ENCODE measurements at places on chromosomes 2 and 18.
A peak's percentile ranks its signal among the peaks of the same experiment; 100 is the strongest.

GRCh38 chr2:133163111-133163510, 405.2 kb downstream of the NCKAP5 start:
- DNase-seq: no peak

DNA sequence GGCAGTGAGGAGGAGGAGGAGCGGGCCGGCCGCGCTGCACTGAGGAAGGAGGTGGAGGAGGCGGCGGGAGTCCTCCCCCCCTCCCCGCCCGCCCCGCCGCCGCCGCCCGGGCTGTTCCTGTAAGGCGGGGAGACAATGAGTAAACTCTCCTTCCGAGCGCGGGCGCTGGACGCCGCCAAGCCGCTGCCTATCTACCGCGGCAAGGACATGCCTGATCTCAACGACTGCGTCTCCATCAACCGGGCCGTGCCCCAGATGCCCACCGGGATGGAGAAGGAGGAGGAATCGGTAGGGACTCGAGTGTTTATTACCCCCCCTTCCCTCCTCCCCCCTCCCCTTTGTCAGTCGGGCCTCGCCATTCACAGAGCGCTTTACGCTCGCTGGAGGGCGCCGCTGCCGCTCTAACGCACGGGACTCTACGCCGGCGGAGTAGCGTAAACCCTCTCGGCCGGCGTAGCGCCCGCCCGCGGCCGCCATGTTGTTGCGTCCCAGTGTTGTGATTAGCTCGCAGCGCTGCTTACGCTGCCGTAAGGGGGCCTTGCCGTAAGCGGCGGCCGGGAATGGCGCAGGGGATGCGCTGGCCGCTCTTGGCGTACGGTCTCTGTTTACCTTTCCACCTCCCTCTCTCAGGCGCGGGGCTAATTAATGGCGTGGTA, 460 bp downstream of the EPC2 start:
- DNase-seq: peak; percentile 94

GRCh38 chr2:236887953-236888793, 197.5 kb upstream of the COPS8 start:
- DNase-seq: no peak

- no peak for DNase-seq
These were observed 421.7 kb downstream of the RNF144A start for GRCh38 chr2:7338961-7339360.

DNA sequence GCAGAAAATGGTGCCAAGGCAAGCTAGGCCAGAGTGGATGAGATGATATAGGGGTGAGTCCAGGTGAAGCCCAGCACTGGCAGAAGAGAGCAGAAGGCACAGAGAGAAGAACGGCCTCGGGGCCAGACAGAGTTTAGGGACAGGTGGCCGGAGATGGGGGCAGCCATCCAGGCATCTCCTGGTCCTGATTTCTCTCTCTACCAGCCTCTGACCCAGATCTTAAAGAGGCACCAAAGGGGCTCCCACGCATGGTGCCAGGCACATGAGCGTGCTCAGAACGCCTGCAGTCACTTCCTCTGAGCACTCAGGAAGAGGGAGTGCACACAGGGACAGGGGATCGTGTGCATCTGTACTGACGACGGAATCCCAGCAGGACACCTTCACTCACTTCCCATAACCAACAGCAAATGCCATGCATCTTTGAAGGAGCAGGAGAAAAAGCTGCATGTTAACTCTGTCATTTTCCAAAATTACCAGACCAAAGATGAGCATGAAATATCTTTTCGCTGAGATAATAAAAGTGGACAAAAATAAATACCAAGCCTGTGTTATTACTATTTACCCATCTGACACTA, 427.8 kb upstream of the MYT1L start:
- no peak for DNase-seq

DNA sequence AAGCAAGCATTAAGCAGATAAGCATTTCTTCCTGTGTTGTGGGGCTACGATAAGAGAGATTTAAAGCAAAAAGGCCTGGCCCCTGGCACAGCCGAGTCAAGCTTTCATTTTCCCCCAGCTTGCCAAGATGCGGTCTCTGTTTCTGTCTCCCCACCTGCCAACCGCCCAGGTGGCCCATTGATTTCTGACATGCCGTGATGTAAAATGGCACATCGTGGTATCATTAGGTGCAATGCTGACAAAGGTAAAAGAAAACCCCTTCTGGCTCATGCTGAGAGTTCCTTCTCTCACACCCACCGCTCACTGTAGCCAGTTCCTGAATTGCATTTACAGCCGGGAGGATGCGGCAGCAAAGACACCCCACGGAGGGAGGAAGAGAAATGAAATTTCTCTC, 62.8 kb downstream of the BOD1L2 start:
- DNase-seq: no peak

- DNase-seq: no peak
These were observed 60.2 kb downstream of the CDCA7 start for GRCh38 chr2:173414823-173415322.

DNA sequence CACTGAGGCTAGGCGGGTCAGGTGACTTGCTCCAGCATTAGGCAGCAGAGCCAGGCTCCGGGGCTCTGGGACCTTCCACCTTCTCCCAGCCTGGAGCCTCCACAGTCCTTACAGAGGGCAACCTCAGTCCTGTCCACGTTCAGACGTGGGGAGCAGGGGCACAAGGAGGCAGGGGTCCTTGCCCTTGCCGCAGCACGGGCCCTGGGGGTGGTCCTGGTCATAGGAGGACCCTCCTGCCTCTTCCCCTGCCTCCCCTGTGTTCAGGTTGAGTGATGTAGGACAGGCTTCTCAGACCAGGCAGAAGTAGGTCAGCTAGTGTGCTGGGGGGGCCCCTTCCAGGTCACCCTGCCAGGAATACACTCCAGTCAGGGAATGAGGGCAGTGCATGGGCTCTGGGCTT, 5.4 kb upstream of the ARHGEF4 start:
- no peak for DNase-seq

DNA sequence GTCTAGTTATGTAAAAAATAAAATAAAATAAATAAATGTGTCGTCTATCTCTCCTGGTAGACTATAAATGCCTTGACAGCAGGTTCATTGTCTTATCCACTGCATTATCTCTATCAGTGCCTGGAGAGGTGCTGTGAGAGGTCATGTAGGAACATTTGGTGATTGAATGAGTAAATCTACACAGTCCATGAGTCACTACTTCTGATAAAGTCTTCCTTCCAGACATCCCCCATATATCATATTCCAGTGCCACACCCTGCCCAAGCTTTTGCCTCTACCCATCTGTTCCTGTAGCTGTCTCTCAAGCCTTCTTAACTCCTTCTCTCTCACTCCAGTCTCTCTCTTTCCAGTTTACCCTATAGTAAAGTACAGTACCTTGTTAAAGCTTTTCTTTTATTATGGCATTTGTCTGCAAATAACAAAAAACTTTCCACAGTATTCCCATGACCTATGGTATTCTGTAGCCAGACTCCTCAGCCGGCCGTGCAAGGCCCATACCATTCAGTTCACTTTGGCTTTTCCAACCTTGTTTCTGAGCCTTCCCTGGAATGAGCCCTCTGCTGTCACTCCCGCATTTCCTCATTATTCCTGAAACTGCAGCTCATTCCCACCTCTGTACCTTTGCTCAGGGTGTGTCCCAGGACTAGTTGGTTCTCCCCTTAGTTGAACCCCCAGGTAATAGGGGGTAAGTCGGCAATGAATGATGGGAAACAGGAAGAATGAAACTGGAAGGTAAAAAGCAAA, 37.5 kb downstream of the ANXA4 start:
- no peak for DNase-seq

- DNase-seq: no peak
These were observed 8.1 kb downstream of the FBXO48 start for GRCh38 chr2:68458981-68459380.

- no peak for DNase-seq
These were observed 34.7 kb downstream of the MYT1L start for GRCh38 chr2:2296400-2296799.

GRCh38 chr2:47061944-47062678, 93.0 kb downstream of the STPG4 start:
- DNase-seq: no peak

DNA sequence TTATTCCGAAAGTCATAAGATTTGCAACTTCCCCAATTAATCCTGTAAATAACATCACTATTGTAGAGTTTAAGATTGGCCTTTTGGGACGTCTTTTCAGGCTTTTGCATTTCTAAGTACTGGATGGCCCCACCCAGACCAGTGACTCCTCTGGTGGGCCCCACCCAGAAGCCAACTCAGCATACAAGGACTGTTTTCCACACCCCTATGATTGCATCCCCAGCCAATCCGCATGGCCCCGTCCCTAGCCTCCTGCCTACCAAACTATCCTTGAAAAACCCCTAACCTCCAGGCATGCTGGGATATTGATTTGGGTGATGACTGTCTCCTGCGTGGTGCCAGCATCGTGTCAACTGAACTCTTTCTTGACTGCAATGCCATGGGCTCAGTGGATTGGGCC, 24.5 kb upstream of the TGIF1 start:
- DNase-seq: no peak

DNA sequence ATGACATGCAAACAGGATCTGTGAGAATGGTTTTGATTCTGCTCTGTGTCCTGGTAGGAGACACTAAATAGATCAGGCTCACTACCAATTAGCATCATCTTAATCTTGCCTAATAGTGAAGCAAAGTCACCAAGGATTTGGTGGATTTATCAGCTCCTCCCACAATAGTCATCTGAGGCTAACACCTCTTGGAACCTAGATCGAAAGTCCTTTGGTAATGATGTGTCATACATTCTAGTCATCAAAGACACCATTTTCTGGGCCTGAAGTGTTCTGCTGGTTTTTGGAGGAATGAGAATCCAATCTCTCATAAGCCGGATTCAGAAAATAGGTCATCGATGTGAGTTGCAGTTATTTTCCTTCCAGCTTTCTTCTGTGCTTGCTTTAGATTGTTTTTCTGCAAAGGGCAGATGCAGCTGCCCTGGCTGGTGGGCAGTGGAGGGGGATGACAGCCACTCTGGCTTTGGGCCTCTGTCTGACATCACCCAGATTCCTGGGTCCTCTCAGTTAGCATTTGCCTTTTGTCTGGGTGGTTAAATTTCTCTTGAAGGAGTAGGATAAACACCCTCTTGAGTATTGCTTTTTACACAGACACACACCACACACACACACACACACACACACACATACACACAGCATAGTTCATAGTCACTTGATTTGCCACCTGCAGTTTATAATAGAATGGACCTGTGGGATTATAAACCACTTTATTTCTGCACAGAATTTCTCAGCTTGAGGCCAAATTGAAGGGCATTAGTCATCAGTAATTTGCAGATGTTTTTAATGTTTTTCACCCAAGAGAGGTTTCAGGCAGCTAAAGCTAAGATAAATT, at the start of gene MYO3B:
Gene MYO3B (plus strand): TSS at position 198 of the 832 bp plus-strand sequence. CDS start 141 bp downstream, at position 339.
- DNase-seq: peak; percentile 20

- DNase-seq: no peak
These were observed 224.9 kb downstream of the VAPA start for GRCh38 chr18:10138719-10139118.

DNA sequence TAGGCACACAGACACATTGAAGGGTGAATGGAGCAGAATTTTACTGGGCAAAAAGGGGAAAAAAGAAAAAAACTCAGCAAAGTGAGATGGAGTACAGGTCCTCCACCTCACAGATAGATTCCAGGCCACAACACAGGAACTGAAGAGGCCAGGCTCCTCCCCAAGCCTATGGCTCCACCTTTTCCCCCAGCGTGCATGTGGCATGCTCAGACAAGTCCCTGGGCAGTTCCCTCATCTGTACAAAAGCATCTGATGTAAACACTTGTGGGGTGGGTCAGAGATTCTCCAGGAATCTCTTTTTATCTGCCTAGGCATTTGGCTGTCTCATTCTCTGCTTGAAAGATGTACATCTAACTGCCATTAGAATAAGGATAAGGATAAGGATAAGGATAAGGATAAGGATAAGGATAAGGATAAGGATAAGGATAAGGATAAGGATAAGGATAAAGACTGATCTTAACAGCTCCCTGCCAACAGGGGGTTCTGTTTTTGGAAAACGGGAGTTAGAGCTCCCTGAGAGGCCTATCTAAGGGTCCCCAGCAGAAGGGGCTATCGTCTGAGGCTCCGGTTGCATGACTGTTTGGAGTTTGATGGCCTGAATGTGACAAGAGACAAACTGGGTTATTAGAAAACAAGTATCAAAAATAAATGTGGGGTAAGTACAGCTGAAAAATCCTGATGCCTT, 17.2 kb upstream of the ASXL3 start:
- DNase-seq: no peak

DNA sequence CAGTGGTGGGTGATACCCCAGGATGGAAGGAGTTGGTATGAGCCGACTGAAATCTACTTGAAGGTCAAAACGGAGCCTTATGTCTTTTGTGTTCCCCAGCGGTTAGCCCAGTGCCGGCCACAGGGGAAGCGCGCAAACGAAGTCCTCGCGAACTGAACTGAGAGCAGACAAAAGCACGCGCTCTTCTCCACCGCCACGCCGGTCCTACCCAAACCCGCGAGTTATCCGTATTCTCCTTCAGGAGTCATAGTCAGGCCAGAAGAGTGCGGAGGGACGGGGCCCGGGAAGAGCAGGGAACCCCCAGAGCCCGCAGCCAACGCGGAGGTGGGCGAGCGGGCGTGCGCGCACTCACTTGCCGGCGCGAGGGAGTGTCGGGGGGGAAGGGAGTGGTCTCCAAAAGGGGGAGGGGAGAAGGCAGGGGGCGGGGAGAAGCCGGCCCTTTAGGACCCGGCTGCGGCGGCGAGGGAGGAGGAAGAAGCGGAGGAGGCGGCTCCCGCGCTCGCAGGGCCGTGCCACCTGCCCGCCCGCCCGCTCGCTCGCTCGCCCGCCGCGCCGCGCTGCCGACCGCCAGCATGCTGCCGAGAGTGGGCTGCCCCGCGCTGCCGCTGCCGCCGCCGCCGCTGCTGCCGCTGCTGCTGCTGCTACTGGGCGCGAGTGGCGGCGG, at the start of gene IGFBP2:
Gene IGFBP2 (plus strand): TSS at position 469 of the 664 bp plus-strand sequence. CDS start 104 bp downstream, at position 573.
- no peak for DNase-seq

DNA sequence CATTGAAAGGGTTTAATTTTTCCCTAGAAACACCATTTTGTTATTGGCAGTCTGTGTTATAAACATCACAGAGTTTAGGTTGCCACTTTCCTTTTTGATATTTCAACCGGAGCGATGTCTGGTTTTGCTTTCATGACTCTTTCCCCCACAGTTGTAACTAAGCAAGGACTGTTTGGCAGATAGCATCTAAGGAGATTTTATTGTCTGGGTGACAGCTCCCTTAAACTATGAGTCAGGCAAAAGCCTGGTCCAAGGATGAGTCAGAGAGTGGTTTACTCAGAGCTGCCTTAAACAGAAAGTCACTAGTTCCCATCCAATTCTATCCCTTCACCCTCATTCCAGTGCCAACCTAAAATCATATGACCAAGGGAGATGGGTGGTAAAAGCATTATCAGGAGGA, 341.6 kb upstream of the VWC2L start:
- DNase-seq: no peak

- DNase-seq: no peak
These were observed 559.9 kb upstream of the MEX3C start for GRCh38 chr18:51757255-51757924.

- DNase-seq: peak; percentile 22
These were observed 1.1 kb downstream of the UXS1 start for GRCh38 chr2:106192752-106193689.

GRCh38 chr2:23599667-23600066, 214.7 kb downstream of the KLHL29 start:
- DNase-seq: no peak

GRCh38 chr2:54658564-54659071, 64.8 kb upstream of the EML6 start:
- no peak for DNase-seq

GRCh38 chr18:80233899-80234298, 13.4 kb downstream of the PARD6G start:
- no peak for DNase-seq

- no peak for DNase-seq
These were observed 346.3 kb downstream of the CELF4 start for GRCh38 chr18:37219257-37219656.

- no peak for DNase-seq
These were observed 245.2 kb upstream of the REG3G start for GRCh38 chr2:78780256-78780655.
